Fibroblast of lung (primary cell): ENCODE measurements at places on chromosomes 4 and X. TPM values are rescaled to one million over a fixed set of nuclear protein-coding genes. Genes with fewer than 3 reads are reported as not detected.

GRCh38 chr4:83894831-83895230, 358.9 kb downstream of the GPAT3 start:
- no peak for DNase-seq

DNA sequence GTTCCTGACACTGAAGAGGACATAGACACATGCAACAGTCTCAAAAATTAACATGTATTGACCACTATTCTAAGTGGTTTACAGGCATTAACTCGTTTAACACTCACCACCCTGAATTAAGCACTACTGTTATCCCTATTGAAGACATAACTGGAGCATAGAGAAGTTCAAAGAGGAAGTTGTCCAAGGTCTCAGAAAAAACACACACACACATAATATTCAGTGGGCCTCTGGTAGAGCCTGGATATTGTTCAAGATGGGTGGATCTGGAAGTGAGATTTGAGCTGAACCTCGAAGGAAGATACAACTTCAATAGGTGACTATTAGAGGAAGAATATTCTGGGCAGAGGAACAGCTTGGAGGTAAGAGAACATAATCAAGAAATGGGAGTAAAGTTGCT, 334.9 kb downstream of the HNRNPD start:
- no peak for DNase-seq

- DNase-seq, result no peak
Observed at GRCh38 chr4:42605264-42605663, 51.6 kb downstream of the ATP8A1 start.

DNA sequence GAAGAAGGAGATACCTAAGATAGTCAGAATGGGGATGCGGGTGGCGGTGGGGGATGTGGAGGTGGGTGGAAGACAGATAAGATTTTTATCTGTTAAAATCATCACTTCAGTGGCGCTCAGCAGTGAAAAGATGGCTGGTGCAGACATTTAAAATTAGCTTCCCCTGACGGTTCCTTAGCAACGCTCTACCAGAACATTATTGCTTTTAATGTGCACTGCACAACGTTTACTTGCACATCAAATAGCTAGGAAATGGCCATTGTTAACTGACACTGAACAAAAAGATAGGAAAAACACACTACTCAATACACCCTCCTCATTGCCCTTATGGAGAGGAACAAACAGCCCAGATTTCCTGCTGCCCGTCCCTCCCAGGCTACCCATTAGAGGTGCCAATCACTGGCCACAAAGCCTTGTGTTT, 61.0 kb upstream of the FTHL17 start:
- DNase-seq, result no peak

- DNase-seq, result peak; percentile 73
Observed at GRCh38 chr4:124409044-124409443, 303.5 kb downstream of the ANKRD50 start.

DNA sequence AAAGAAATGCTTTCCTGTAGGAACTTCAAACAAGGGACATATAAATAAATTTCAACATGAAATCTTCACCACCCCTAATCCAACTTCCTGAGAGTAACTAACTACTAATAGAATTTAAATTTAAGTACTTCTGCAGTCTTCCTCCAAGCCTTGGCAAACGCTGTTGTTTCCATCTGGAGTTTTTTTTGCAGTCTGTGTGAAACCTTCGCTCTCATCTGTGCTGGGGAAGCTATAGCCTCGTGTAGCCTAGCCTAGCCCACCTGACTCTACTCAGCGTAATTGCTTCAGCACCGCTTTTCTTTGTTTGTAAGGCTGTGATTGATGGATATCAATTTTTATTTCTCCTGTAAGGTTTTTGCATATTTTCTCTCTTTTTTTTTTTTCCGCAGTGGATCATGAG, 30.9 kb downstream of the STOX2 start:
- DNase-seq, result no peak

- DNase-seq, result no peak
Observed at GRCh38 chr4:3286335-3287175, 6.3 kb upstream of the RGS12 start.

GRCh38 chr4:1898007-1898406, 26.8 kb downstream of the NSD2 start:
- DNase-seq, result no peak

GRCh38 chr4:34139346-34139745, 2105.0 kb downstream of the ARAP2 start:
- DNase-seq, result no peak

DNA sequence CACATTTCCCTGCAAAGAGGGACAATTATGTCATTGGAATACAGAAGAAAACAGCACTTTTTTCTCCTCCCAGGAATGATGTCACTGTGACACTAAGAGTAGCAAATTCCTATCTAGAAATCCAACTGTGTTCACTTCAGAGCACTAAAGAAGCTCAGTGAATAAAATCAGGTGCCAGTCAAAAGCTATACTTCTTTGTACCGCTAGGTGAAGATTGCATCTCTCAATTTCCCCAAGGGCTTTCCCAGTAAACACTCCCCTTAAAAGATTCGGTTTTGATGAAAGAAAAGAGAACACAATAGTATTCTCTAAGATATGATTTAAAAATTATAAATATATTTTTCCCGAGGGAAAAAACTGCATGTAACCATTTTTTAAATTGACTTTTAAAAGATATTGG, 104.7 kb upstream of the MID1 start:
- DNase-seq, result no peak

GRCh38 chrX:2708021-2708420, 16.9 kb downstream of the CD99 start:
- no peak for DNase-seq

DNA sequence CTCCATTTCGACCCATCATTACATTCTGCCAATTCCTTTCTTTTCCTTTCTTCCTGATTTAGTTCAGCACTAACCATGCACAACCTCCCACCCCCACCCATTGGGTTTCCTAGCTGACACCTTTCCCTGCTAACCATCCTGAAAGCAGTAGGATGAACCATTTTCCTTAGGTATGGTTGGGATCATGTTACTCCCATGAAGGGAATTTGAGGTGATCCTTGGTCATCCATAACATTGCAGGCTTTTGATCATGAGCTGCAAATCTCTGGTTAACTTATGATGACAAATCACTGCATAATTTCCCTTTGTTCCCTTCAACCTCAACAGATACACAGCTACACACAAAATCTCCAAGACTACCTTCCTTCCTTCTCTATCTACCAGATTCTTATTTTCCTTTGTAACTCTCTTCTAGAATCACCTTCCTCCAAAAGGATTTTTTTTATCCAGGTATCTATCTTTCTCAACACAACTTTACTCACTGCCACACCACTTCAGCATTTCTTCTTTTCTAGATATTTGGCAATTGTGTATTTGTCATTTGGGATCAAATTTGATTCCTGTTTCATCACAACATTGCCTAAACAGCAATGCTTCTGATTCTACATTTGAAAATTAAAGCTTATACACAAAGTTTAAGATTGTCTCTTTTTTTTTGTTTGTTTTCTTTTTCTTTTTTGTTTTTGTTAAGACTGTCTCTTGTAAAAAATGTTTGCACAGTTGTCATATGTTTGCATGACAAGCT, 145.1 kb downstream of the RBM47 start:
- DNase-seq, result peak; percentile 33

DNA sequence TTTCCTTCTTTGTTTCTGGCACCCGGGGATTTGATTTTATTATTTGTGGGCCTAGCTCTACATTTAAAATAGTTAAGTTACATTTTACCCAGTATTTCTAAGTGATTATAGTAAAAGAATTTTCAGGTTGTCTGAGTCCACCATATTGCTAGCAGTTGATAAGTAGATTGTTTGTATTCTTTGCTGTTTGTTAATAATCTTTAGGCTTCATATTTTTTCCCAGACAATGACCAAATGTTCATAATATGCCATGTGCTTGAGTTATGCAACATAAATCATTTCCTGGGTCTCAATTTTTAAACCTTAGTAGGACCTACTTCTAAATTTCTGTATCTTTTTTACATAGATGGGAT, 127.3 kb downstream of the PHKA2 start:
- no peak for DNase-seq

- DNase-seq, result peak; percentile 54
Observed at GRCh38 chr4:107835406-107835805, 10.7 kb downstream of the SGMS2 start.

DNA sequence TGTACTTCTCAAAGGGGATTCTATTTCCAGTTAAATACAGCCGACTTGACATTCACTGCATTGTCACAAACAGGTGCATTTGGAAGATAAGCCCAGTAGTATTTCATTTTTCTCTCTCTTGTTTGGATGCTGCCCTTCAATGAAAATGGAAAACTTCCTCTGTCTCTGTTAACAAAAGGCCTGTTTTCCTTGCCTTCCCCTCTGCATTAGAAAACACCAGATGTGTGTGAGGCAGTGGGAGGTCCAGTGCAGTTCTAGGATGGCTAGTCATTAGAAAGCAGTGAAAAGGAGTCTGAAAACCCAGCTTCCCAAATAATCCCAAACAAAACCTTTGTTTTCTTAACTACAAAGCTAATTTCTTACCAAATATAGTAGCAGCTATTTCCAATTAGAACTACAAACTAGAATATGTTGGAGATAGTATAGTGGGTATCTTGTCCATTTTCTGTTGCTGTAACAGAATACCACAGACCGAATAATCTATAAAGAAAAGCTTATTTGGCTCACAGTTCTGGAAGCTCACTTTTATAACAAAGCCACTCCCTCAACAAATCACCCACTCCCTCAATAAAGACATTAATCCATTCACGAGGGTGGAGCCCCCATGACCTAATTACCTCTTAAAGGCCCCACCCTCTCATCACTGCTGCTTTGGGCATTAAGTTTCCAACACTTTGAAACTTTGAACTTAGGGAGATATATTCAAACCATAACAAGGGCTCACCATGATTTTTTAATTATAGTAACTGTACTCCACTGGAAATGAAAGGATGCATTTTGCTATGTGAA, 452.1 kb upstream of the RPS6KA3 start:
- DNase-seq, result no peak

DNA sequence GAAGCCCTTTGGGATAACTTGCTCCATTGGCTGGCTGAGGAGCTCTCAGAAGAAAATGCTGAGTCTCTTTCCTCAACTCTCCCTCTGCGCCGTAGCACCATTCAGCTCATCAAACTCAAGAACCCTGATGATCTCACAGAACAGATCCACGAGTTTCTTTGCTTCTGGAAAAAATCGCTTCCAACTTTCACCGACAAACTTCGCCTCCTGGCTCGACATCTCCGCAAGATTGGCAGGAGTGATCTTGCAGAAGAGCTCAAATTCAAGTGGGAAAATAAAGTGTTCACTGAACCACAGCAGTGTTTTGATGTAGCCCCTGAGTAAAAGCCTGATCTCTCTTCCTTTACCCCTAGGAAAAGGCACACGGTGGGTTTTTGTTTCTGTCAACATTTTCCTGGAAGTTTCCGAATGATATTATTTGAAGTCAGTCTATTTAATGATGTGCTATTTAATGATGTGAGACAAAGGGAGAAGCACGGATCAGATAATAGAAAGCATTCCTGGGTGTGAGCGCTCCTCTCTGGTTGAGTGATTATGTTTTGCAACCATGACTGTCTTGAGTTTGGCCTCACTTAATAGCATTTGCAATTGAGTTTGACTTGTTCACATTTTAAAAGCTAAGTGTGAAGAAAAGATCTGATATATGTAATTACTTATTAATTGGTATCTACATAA, 62.2 kb downstream of the DTHD1 start:
- no peak for DNase-seq

GRCh38 chr4:111879539-111879938, 265.7 kb upstream of the FAM241A start:
- DNase-seq, result no peak

DNA sequence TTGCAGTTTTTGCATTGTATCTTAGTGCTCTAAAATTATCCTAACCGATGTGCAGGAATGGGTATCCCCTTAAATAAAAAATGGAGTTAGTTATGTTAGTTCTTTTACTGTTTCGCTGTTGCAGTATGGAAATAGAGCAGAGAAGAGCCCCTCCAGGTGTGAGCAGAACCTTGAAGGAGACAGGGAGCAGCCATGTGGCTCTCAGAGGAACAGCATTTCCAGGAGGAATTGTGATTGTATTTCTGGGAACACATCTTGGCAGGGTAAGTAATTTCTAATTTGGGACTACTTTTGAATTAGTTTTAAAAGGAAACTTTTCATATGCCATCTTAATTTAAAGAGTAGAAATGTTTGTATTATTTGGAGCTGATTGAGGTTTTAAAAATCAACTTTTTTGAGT, 5.3 kb upstream of the CCDC158 start:
- no peak for DNase-seq

GRCh38 chr4:124173912-124174311, 538.6 kb downstream of the ANKRD50 start:
- no peak for DNase-seq

DNA sequence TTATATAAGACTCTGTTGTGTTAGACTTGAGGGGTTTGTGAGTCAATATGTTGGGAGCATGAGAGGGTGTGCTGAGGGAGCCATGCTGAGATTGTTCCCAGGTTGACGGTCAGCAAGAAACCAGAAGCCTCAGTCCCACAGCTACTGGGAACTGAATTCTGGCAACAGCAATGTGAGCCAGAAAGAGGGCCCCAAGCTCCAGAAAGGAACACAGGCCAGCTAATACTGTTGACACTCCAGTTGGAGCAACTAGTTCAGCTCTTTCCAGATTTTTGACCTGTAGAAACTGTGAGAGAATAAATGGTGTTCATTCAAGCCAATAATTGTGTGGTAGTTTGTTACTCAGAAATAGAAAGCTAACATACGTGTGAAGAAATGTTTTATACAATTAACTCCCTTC, 17.1 kb downstream of the ADH1A start:
- no peak for DNase-seq

DNA sequence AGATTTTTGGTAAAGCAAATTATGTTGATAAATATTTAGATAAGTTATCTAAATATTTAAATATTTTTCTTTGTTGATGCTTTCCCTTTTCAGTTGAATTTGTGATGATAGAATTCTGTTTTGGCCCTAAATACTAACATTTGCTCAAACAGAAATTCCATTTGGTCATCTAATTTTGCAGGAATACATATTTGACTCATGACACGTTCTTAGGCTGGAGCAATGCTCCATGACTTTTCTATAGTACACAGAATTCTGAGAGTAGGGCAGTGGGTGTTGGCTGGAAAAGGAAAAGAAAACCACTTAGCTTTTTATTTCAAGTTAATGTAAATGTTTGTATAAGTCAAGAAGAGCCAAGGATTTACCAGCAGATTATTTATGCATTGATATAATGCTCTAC, 58.6 kb upstream of the GK2 start:
- DNase-seq, result peak; percentile 30

DNA sequence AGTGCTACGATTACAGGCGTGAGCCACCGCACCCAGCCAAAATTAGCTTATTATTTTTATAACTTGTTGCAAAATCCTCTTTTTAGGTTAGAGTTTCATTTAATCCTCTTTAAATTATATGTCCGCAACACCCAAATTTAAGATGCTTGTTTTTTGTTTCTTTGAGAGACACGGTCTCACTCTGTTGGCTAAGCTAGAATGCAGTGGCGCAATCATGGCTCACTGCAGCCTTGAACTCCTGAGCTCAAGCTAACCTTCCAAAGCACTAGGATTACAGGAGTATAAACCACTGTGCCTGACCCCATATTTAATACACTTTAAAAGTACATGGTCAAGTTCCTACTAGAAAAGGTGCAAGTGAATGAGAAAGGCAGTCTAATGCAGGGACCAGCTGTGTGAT, 2.2 kb downstream of the RBBP7 start:
- DNase-seq, result no peak

RPA4 gene
- total RNA-seq, result 0.77 and 1.2 TPM in 2 replicates

CACNA1F gene
- 0.17 and 0.26 TPM in 2 replicates for total RNA-seq

SMR3B gene
- not detected in 2 replicates for total RNA-seq

CPZ gene
- total RNA-seq, result 7.1 and 20.8 TPM in 2 replicates

WDFY3 gene
- total RNA-seq, result 64.5 and 88.8 TPM in 2 replicates

PPP4R3C gene
- not detected in 2 replicates for total RNA-seq

CLTRN gene
- 0.26 and 0.50 TPM in 2 replicates for total RNA-seq

USP11 gene
- total RNA-seq, result 37.0 and 47.9 TPM in 2 replicates

ITIH6 gene
- total RNA-seq, result not detected in 2 replicates

DAPP1 gene
- total RNA-seq, result not detected in 2 replicates

CCDC120 gene
- 0.51 and 0.66 TPM in 2 replicates for total RNA-seq
